ENCODE measurements at places on chromosomes 3 and 15.

- DNase-seq = no peak
These were observed 24.0 kb upstream of the LIPC start for GRCh38 chr15:58407778-58408177.

GRCh38 chr15:68654786-68655560 lies 76.2 kb downstream of the CORO2B start:
- no peak for DNase-seq

GRCh38 chr3:187136936-187137335 lies 2.4 kb downstream of the RPL39L start:
- DNase-seq = no peak

DNA sequence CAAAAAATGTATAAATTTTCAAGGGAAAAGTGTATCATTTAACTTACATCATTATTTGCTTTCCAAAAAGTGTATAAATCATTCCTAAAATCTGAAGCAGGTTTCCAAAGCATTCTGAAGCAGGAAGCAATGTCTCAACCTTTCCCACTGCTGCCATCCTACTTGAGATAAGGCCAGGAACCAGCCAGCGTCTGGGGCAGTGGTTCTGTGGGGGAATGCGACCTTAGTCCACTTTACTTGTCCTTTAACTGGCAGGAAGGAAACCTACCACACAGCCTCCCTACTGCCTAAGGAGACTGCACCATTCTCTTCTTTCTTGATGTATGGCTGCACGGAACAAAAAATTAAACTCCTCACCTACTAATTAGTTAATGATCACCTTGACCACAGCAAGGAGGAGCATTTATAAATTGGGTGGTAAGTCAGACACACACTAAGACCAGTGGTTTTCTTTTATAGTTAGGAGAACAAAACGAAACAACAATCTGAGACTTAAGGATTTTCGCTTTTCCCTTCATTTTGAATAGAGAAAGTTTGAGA lies 3.7 kb downstream of the SORD start:
- DNase-seq = no peak

DNA sequence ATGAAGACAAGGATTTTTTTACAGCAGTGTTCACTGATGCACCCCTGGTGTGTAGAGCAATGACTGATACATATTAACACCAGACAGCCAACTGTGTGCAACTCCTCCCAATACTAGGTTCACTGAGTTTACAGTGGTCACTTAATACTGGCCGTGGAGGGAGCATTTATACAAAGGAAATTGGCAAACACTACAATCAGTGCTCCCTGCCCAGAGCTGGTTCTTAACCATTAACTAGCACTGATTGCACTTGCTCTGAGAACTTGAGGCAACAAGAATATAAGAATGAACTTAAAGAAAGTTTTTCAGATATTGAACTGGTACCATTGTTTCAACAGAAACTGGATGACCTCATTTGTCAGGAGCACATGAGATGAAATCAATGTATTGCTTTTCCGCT lies 110.6 kb downstream of the MAGI1 start:
- DNase-seq = no peak

GRCh38 chr3:129445471-129445870 lies 5.4 kb downstream of the IFT122 start:
- no peak for DNase-seq

DNA sequence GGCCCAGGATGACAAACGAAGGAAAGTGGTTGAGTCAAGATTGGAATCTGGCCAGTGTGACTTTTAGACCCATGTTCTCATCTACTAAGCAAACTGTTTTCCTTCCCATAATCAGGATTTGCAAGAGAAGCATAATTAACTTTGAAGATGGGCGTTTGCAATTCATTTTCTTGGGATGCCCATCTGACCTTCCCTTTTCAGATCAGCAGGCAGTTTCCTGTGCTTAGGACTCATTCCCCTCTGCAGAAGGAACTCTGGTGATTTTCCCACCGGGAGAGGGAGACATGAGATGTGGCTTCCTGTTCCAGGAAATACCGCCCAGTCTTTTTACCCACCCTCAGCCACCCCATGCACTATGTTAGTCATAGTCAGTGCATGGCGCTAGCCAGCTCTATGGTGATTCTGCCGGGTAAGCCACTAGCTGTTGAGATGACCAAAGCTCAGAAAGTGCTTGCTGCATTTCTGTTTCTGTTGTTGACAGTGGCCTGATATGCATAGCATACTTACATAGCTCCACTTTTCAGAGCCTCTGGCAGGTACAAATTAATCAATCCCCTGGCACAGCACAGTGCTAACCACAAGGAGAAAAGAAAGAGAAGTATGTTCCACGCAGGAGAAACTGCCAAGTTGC lies 129.4 kb downstream of the VGLL4 start:
- DNase-seq = no peak

DNA sequence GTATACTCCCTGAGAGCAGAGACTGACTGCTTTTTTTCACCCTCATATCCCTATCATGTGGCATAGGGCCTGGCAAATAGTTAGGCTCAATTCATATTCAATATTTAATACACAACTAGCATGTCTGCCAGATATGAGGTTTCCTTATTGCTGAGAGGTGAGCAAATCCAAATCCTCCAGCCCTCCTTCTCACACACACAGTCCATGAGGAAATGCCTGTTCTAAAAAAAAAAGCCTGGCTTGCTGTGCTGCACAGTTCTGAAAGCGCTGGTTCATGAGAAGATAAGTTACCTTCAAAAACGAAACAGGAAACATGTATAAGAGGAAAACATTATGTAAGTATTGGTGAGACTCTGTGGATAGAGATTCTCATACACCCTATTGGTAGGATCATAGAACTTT lies 15.5 kb upstream of the ACAP2 start:
- DNase-seq = no peak

DNA sequence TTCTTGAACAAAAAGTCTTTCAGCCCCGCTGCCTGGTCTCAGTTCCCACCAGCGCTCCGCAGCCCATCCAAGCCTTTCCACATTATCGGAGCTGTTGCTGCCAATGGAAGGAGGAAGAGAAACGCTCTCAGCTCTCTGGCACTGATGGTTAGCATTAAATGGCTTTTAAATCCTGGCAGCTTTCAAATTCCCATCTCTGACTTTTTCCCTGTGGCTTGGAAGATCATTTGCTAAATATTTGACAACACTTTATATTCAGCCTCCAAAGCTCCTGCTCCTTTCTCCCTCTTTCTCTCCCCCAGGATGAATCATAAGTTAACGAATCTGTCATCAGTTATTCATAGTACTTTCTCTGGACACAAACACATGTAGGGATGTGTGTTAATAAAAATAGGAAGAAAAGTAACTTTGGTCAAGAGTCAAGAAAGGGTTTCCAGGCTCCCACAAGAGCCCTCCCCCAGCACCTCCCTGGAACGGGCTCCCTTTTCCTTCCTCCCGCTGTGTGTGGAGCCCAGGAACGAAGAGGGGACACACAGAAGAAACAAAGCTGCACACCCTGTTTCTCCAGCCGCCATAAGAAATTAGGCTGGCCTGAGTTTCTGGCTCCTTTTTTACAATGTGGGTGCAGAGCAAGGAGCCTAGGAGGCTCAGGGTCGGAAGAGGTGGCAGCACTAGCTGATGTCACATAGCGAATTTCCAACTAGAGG lies 47.6 kb upstream of the TSEN2 start:
- DNase-seq = no peak

DNA sequence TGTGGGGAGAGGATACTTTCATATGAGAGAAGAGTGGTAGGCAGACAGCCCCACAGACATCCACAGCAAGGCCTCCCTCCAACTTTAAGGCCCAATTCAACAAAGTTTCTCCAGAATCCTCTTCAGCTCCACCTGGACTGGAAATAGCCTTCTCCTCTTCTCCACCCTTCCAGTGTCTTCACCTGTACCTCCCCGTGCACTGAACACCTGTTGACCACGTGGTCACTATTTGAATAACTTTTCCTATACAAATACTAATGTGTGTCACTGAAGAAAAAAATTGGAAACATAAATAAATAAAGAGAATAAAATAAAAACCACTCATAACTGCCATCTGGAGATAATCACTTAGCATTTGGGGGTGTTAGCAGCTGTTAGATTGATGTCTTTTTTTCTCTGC lies 52.9 kb downstream of the CCNL1 start:
- no peak for DNase-seq

- peak; percentile 44 for DNase-seq
These were observed 13.6 kb downstream of the MRPS25 start for GRCh38 chr3:15051531-15051930.

DNA sequence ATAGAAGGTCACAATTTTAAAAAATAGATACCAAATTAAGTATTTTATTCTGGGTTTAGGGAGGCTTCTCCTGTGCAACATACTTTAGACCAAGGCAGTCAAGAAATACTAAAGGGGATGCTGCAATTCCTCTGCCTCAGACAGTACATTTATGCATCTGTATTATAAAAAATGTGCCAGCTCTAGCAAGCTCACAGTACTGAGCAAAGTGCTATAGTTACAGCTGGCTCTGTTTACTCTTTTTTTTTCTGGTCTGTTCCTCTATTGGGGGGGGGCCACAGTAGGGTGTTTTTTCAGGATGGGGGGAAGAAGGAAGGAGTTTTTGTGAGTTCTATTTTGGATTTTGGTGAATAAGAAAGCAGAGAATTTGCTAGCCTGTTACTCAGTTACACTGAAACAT lies 185.0 kb downstream of the TIGIT start:
- DNase-seq = no peak

- DNase-seq = no peak
These were observed 211.6 kb downstream of the P3H2 start for GRCh38 chr3:189909139-189909538.

DNA sequence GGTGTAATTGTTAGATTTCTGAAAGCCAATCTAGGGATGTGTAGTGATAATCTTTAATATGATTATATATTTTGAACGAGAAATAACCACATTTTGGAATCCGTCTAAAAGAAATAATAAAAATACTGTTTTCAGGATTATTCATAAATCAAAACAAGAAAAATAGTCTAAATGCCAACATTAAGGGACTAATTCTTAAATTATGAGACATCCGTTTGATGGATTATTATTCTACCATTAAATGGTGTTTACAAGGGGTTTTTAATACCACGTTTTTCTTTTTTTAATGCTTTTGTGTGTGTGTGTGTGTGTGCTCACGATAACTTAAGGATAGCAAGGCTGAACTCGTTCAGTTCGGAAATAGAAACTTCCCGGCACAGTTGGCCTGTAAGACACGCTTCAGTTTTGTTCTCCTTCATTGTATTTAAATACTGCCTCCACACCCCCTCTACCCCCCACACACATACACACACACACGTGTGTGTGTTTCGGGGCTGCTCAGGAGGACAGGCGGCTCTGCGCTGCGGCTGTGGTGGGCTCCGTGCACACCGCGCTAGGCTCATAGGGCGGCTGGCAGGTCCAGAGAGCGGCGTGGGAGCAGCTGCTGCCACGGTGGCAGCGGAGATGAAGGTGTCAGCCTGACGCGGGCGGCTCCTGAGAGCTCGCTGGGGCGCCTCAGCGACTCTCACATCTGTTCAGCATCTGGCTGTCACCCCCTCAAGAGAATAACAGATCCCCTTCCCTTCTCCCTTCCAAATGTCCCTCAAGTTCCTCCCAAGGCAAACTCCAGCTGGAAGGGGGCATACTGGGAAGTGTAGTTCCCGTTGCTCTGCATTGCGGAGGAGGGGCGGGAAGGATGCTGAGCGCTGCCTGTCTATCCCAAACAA lies 23.0 kb upstream of the ANP32A start:
- peak; percentile 44 for DNase-seq

GRCh38 chr15:40354408-40355171 lies 3.4 kb upstream of the DISP2 start:
- DNase-seq = no peak

DNA sequence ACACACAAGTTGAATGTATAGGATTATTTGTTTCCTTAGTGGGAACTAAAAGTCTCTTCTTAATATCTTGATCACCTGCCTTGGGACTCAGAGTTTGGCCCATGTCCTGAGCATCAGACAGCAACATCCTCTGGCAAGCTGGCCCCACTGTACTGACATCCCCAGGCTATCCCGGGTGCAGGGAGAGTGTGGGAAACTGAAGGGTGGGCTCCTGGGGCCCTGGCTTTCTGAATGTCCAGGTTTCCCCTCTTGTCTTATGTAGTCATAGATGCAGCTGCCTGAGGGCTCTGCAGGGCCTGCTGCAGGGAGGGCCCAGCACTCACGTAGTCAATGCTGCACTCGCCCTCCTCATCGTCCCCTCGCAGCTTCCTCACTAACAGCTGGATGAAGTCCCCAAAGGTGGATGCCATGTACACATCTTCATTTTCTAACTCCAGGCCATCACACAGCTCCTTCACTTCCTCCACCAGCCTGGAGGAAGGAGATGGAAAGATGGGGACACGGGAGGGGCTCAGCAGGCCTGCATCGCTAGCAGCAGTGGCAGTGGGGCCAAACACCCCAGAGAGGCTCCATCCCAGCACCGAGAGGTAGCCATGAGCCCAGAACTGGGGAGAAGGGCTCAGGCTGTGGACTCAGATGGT lies 42.8 kb downstream of the ALDH1L1 start:
- DNase-seq = no peak

DNA sequence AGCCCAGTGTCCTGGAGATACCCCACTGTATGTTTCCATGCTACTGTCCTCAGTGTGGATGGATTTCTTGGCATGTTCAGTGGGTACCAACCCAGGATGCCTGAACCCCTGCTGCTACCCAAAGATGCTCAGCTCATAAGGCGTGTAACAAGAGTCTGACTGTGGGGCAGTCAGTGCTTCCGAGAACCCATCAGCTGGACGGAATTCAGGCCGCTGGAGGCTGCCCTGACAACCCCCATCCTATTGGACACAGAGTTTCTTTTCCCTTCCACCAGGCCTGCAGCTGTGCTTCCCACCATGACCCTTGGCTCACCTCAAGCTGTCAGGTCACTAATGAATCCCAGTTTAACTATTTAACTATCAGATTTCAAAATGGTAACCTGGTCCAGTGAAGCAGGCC lies 224.1 kb upstream of the FEZF2 start:
- no peak for DNase-seq

- no peak for DNase-seq
These were observed 85.1 kb downstream of the CCK start for GRCh38 chr3:42180901-42181300.

DNA sequence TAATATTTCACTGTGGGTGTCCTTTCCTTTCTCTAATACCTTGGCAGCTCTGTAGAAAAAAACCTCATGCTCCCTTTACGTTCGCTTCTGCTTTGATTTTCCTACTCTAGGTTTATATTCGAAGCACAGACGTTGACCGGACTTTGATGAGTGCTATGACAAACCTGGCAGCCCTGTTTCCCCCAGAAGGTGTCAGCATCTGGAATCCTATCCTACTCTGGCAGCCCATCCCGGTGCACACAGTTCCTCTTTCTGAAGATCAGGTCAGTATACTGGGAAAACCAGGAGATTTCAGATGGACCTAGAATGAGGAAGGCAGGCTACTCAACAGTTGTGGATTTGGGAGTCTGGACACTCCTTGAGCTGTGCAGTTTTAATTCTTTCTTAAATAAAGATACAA lies 14.9 kb downstream of the ACP3 start:
- no peak for DNase-seq

GRCh38 chr3:56782906-56783305 lies 18.8 kb downstream of the ARHGEF3 start:
- DNase-seq = no peak

GRCh38 chr3:122803977-122804376 lies 9.1 kb downstream of the SLC49A4 start:
- DNase-seq = no peak

GRCh38 chr3:190252080-190252479 lies 70.2 kb downstream of the CLDN1 start:
- DNase-seq = no peak
